ENCODE measurements at places on chromosomes 1 and 21.

DNA sequence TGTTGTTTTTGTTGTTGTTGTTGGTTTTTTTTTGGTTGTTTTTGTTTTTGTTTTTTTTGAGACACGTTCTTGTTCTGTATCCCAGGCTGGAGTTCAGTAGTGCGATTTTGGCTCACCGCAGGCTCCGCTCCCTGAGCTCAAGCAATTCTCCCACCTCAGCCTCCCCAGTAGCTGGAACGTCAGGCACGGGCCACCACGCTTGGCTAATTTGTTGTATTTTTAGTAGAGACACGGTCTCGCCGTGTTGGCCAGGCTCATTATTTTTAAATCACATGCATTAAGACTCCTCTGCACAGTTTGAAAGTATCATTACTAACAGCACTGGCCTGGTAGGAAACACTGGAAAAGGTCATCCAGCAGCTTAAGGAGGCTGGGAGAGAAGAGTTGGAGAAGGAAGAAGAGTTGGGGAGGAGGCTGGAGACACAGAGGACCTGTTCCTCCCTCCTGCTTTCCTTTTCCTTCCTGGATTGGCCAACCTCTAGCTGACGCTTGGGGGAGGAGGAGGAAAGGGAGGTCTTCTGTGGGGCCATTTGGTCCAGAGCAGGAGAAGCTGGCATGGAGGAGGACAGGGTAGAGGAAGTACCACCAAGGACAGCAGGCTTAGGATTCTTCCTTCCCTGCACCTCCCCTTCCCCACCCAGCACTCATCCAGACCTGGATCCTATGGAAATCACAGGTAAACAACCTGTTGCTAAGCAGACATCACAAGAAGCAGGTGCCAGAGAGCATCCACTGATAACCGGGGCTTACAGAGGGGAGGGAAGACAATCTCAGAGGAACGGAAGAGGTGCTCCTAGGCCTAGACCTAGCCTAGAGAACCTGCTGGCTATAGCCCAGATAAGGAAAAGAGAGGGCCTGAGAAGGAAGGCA, 71.9 kb upstream of the GOLT1A start:
- DNase-seq = no peak

GRCh38 chr1:107529511-107530149, 388.8 kb downstream of the NTNG1 start:
- DNase-seq = peak; percentile 57

- no peak for DNase-seq
Observed at GRCh38 chr1:202616355-202616915, 93.8 kb downstream of the SYT2 start.

DNA sequence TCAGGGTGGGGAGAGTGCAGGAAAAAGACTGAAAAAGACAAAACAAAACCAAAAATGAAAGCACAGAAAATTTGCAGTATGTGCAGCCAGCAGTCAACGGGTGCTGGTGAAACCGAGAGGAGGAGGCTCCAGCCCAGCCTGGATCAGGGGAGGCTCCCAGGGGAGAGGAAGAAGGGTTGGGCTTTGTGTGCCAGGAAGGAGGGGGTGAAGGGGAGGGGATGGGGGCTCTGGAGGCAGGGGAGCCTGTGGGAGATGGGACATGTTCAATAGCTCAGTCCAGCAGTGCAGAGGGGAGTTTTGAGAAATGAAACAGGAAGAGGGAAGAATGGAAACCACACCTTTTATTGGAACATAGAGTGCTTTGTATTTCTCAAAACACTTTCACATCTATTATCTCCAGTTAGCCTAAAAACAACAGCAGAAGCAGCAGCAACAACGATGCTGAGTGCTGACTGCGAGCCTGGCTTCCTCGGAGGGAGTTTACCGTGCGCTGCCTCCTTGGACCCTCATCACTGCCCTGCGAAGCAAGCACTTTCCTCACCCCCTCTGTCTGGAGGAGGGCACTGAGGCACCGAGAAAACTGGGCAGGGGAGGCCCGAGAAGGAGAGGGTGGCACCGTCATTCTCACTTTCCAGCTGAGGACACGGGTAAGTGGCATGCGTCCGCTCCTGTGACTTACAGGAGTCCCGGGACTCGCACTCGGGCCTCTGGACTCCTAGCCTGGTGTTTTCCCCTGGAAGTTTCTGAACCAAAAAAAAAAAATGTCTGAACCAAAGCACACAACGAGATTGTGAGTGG, 62.9 kb downstream of the MDM4 start:
- peak; percentile 29 for DNase-seq

DNA sequence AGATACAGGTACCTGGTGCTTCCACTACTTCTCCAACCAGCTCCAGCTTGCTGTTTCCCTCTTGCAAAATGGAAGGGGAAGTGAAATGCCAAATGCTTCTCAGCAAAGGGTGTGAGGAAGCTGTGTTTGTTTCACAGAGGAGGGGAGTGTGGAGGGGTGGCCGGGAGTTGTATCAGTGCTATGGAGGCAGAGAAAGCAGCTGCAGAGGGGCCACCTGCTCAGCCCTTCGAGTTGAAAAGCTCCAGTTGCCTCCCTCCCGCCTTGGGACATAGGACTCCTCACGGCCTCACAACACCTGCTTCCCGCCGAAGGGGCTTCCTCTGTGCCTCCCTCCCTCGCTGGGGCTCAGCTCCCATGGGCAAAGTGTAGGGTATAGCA, 12.1 kb upstream of the LINGO4 start:
- DNase-seq = no peak

DNA sequence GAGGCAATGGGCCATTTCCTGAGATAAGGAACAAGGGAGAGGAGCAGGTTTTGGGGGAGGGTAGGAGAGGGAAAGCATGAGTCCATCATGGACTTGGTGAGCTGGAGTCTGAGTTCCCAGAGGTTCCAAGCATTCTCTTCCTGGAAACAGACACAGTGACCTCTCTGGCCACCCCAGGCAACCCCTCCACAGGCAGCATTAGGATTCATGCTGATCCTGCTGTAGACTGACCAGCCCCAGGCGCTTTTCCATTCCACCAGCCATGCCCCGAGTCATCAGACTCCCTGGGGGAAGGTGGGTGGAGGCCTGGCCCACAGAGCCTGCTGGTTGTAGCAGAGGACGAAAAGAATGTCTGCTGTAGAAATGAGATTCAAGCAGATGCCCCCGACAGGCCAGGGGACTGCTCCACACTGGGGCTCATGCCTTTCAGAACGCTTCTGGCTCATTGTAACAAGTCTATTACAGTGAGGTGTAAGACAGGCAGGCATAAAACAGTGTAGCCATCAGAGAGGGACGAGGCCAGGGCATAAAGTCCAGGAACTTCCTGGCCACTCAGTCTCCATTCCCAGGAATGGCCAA, 52.2 kb downstream of the KCND3 start:
- DNase-seq = no peak

GRCh38 chr21:45032332-45032731, 42.0 kb upstream of the ADARB1 start:
- no peak for DNase-seq

DNA sequence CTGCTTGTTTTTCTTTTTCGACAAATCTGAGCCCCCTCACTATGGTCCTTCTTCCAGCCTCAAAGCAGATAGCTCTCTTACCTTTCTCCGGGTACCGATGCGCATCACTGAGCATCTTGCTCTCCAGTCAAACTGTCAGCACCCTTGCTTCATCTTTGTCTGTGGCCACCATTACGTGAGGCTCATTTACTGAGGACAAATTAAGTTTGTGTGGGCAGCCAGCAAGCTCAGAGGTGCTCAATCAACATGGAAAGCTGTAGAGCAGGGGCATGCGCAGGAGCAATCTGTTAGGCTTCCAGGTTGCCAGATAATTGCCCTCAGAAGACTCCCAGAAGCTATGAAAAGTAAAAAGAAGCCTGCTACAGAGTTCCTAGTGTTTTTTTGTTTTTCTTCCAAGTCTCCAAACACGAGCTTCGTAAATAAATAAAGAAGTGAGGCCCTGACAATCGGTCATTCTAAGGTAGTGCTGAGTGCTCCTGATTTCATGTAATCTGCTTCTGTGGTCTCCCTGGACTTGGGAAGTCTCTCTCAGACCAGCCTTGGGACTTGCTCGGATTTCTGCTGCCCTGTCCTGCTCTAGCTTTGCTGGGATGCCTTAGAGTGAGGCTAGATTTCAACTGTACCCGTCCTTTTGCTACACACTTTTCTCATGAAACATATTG, 1.8 kb downstream of the C1orf53 start:
- DNase-seq = no peak

DNA sequence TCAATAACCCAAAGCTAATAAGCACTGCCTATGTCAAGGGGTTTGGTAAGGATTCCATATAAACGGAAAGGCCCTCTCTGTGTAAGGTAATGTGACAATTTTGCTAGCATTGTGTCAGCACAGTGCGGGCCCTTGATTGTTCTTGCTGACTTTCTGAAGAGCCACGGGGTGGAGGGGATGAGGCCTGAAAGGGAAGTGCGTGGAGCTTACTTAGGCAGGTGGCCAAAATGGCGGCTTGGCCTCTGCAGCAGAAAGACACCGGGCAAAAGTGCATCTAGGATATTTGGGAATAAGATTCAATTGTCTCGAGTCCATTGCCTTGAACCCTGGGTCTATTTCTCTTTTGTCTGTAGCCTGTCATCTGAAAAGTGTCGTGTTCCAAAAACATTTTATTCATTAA, 114.3 kb downstream of the TGFB2 start:
- no peak for DNase-seq

- DNase-seq = no peak
Observed at GRCh38 chr1:220516722-220517042, 11.3 kb upstream of the MARK1 start.

- peak; percentile 14 for DNase-seq
Observed at GRCh38 chr1:240649733-240650721, 38.1 kb upstream of the GREM2 start.

DNA sequence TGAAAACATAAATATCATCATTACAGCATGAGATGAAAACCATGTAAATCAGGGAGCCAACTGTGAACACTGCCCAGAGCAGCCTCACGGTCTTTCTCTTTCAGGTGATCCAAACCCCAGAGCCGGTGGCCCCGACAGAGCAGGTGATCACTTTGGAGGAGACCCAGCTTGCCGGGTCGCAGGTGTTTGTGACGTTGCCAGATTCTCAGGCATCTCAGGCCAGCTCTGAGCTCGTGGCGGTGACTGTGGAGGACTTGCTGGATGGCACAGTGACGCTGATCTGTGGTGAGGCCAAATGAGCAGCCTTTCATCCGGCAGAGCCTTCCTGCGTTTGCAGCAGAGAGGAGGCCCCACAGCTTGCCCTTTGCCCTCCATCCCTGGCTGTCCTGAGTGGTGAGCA, 37.2 kb upstream of the EPHA8 start:
- no peak for DNase-seq

GRCh38 chr1:66585002-66585401, 51.0 kb downstream of the SGIP1 start:
- DNase-seq = no peak

DNA sequence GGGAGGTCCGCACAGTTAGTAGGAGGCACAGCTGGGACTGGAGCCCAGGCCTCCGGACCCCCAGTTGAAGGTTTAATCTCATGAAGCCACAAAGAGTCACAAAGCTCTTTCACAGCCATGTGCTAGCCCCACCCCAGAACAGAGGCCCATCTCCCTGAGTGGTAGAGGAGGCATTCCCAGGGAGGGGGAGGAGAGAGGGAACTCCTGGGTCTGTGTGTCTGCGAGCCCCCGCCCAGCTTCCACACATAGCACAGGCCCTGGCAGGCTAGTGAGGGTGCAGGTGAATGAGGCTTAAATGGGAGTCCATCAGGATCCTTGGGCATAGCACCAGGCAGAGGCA, 197.8 kb downstream of the MATN1 start:
- DNase-seq = no peak

GRCh38 chr1:174519844-174520243, 72.1 kb downstream of the GPR52 start:
- DNase-seq = no peak

GRCh38 chr1:203063287-203063686, 22.5 kb downstream of the MYOG start:
- DNase-seq = no peak

DNA sequence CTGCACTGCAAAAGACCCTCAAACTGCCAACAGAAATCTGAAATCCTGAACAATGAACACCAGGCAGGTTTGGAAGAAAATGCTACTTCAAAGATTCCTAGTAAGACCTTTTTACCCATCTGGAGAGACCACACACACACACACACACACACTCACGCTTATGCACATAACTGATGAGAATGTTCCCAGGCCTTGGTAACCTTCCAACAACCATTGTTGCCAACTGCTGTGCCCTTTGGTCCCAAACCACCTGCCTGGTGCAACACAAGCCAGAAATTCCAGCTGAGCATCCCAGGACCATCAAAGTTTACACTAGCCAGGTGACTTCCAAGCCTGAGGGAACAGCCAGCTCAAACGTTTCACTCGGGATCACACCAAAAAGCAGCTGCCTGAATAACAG, 56.9 kb downstream of the SEC16B start:
- DNase-seq = no peak

- no peak for DNase-seq
Observed at GRCh38 chr1:77413541-77414335, 131.9 kb downstream of the AK5 start.

- DNase-seq = peak; percentile 31
Observed at GRCh38 chr1:43358121-43358745, 548 bp upstream of the CDC20 start.

- no peak for DNase-seq
Observed at GRCh38 chr1:231442735-231443134, 20.6 kb upstream of the EGLN1 start.

- no peak for DNase-seq
Observed at GRCh38 chr1:84830136-84830535, 62.9 kb downstream of the LPAR3 start.

DNA sequence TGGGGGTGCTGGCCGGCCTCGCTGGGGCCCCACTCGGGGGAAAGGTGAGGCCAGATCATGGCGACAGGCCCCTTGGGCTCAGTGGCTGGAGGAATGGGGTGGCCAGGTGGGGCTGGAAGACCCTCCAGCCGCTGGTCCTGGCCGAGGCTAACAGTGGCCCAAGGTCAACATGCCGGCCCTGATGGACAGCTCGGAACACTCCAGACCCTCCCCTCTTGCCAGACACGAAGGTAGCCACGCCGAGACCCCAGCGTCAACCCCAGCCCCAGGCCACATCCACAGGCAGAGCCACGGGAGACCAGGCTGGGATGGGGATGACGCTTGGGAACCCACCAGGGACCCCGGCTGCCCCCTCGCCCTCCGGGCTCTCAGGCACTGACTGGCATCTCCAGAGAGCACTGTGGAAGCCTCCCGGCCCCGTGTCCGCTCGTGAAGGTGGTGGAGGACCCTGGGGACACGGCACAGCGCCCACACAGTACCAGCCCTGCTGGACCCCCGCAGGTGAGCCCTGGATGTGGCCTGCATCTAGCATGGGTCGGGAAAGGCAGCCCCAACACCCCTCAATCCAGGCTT, 905 bp upstream of the C1QTNF12 start:
- no peak for DNase-seq
